ENCODE measurements at places on chromosomes 5 and 9.

GRCh38 chr9:125878164-125878631 lies 131.0 kb downstream of the PBX3 start:
- no peak for DNase-seq

- no peak for DNase-seq
Measured at GRCh38 chr5:39411985-39412384, 12.8 kb downstream of the DAB2 start.

DNA sequence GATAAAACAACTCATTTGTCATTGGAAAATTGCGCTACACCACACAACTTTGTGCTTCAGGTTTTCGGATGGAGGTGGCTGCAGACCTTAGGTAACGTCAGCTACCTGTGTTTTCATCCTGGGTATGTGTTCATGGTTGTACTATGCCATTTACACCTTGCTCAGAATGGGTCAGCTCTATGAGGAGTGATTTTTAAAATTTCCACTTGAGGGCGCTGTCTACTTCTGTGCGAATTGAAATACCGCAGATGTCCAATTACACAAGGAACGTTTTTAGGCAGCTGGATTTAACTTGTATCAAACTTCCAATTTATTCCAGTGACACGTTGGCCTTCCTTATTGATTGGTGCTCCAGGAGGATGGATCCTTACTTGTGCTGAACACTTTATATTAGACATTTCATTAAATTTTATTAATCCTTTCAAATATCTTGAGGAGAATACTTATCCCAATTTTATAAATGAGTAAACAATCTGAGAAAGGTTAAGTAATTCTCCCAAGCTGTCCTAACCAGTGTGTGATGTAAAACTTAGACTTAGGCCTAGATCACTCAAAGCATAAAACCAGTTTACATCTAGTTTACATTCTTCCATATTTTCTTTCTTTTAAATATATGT lies 23.4 kb downstream of the DMRTA1 start:
- DNase-seq = no peak

DNA sequence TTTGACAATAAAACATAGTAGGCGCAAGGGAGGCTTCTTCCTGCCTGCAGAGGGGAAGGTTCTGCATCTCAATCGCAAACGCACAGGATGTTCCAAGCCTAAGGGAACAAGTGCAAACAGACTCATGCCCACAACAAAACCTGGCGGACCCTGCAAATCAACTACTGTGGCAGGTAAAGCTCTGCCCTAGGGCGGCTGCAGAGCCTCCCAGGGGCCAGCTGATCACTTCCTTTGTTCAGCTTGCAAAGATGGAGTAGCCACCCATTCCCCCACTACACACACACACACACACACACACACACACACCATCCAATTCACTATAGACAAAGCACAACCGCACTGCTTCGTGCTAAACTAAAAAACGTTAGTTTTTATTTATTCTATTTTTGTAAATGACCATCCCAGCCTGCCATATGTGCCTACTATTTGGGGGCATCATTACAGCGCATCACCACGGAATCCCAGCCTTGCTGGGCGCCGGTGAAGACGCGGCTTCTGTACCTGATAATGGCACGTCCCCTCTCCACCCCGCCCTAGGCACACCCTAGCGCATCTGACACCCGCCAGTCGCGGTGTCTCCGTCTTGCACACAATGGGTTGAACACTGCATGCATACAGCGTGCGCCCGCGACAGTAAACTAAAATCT lies 57.6 kb downstream of the DPYSL3 start:
- DNase-seq = no peak

DNA sequence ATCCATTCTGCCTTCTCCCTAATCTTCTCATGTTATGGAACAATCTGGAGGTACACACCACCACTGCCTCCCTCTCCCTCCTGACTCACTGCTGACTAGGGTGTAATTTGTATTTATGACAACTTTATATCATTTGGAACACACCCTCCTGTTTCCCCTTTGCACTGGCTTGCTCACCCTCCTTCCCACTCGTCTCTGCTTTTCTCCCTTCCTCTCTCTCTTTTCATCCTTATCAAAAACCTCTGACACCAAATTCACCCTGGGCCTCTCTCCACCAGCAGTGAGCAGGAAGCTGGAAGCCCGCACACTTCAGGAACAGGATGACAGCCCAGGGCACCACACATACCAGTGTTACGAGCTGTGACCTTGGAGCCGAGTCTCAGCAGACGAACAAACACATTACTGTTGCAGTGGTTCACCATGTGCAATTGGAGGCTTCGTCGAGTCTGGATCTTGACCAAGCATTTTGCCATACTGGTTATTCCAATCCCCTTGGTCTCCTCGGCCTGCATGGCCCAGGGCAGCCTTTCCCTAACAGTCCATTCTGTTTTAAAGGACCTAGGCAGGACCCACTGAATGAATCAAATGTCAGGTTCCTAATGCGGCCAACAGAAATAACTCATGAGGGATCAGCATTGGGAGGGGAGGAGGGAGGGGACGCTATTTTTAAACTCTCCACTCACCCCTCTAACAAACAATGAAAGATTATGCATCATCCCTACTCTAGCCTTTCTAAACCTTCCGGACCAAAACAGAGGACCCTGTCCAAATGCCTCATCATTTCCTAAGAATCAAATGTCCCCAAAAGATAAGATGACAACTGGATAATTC lies 203.9 kb upstream of the RASEF start:
- no peak for DNase-seq

DNA sequence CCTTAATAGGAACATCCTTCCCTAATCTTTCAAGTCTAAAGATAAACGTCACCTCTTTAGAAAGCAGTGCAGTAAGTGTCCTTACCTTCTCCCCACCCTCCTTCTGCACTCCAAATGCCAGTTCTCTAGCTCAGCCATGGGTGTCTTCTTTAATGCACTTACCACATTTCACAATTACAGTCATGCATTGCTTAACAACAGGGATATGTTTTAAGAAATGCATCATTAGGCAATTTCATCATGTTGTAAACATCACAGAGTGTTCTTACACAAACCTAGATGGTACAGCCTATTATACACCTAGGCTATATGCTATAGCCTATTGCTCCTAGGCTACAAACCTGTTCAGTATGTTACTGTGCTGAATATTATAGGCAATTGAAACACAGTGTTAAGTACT lies 91.2 kb downstream of the RFX3 start:
- no peak for DNase-seq

DNA sequence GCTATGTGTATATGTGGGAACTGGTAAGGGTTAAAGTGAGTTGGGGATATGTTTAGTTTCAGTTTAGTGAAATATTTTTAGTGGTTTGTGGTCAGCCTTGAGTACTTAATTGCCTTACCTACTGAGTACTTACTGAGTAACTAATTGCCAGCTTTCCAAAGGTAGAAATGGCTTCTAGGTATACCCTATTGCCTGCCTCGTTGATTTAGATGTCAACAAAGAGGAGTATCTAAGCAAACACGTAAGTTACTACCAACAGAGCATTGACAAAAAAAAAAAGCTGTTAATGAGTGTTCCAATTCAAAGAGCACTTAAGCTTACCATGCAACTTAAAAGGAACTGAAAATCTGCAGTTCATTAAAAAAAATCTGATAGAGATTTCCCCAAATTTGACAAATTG lies 8.8 kb downstream of the ATP10B start:
- DNase-seq = no peak

DNA sequence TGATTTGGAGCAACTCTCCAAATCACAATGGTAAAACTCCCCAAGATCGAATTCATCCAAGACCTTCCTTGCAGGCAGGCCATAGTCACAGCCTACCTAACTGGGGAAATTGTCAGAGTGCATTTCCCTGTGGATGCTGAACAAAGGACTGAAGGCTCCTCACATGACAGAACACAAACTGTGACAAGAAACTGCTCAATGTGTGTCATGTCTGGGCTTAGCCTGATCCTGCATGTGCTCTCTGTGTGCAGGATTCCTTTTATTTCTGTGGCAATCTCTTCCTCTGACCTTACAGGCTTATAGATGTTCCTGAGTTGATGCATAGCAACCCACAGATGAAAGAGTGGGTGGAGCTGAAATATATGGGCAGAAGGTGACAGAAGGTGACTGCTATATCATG lies 465.8 kb downstream of the ICE1 start:
- no peak for DNase-seq

- DNase-seq = no peak
Measured at GRCh38 chr5:109049565-109049964, 301.9 kb downstream of the FER start.

DNA sequence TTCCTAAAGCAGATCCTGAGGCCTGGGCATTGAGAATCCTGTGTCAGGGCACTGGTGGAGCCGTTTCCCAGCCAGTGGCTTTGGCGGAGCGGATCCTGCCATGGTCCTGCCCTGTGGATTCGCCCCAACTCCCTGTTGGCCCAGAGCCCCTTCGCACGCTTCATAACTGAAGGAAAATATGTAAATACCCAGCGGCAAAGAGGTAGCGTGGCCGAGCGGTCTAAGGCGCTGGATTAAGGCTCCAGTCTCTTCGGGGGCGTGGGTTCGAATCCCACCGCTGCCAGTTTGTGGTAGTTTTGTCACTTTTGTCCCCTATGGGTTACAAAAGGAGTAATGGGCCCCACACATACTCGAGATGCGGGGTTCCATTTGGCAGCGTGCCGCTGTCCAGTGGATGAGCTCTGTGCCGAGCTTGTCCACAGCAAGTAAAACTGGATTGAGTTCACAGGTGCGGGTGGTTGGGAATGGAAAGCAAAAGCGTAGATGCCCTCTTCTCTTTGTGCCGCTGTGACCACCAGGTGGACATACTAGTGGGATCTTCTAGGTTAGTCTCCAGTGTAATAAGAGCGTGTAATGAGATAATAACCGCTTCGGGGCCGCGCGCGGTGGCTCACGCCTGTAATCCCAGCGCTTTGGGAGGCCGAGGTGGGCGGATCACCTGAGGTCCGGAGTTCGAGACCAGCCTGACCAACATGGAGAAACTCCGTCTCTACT lies 17.3 kb downstream of the TRIM7 start:
- peak; percentile 32 for DNase-seq

DNA sequence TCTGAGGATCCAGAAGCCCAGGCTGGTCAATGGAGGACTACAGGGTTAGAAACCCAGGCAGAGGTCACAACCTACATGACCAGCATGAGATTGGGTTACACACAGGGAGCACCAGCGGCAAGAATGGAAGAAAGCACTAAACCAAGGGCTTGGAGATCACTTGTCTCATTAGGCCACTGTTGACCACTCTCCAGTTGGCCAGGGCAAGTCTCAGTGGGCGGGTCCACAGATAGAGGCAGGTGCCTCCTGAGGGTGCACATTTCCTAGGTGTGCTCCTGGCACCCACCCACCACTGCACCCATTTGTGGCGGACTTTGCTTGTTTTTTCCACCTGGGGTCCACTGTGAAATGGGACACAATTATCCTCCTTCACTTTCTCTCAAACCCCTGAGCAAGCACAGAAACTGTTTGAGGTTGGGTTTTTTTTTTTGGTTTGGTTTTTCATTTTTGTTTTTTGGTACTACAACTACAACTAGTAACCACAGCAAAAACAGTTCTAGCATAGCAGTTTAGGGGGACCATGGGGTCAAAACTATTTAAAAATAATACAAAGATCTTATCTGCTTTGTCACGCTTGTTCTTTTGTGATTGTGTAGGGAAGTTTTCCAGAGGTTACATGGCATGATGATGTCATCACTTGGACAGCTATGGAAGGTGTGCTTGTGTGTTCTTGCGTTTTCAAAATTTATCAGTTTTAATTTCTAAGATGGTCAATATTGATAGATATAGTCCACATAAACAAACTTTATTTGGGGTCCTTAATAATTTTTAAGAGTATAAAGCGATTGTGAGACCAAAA lies 6.1 kb downstream of the NPR2 start:
- no peak for DNase-seq

- no peak for DNase-seq
Measured at GRCh38 chr9:75615284-75615683, 275.2 kb upstream of the PCSK5 start.
